ENCODE measurements at places on chromosomes 2 and 18. TPM values are rescaled to one million over a fixed set of nuclear protein-coding genes. Genes with fewer than 3 reads are reported as not detected.

Gene GPBAR1
- total RNA-seq, result 9.7 TPM

Gene ERCC3
- 65.8 TPM for total RNA-seq

Gene CYP1B1
- total RNA-seq, result 1.1 TPM

Gene VRK2
- total RNA-seq, result 22.7 TPM

Gene TRMT61B
- total RNA-seq, result 22.6 TPM

Gene FOXI3
- 0.57 TPM for total RNA-seq

Gene DIPK1C
- not detected for total RNA-seq

Gene CD8B2
- total RNA-seq, result not detected

Gene RNF152
- 32.0 TPM for total RNA-seq

Gene TPO
- not detected for total RNA-seq

DNA sequence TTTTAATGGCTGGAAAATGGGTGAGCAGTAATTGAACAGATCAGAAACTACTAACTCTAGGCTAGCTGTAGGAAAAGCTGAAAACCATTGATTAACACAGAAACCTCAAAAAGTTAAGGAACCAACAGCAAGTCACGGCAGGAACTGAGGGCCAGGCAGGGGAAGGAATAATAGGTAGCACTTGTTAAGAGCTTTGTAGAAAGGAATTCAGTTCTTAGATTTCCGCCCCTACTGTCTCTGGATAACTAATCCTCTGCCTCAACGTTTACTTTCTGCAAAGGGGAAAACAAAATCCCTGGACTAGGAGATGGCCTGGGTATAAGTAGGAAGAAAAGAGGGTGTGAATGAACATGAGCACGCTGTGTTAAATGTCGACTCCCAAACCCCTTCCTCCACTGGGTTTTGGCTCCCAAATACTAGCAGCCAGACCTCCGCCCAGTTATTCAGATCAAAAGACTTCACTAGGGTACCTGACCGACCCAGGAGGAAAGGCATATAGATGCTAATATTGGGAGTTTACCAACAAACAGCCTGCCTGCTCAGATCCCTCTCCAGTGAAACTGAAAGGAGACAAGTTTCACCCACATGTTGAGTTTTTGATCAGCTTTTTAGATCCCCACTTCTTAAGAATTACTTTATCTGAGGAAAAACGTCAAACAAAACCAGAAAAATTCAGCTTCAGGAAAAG, 12.4 kb downstream of the SMAD2 start:
- H3K36me3 ChIP-seq, result peaks cover 1% of the 10 kb centered on the region
- H3K27ac ChIP-seq, result peak overlapping the region; percentile 50
- no peak overlapping the region for H3K4me3 ChIP-seq
- DNase-seq, result no peak
- peaks cover 57% of the 10 kb centered on the region for H3K4me1 ChIP-seq

- H3K27me3 ChIP-seq, result no peaks in the 10 kb centered on the region
- DNase-seq, result no peak
- H3K36me3 ChIP-seq, result peaks cover 14% of the 10 kb centered on the region
- no peak overlapping the region for H3K4me3 ChIP-seq
- peak overlapping the region; percentile 27 for H3K27ac ChIP-seq
Measured at GRCh38 chr18:76445275-76445674, 49.8 kb downstream of the ZNF516 start.

DNA sequence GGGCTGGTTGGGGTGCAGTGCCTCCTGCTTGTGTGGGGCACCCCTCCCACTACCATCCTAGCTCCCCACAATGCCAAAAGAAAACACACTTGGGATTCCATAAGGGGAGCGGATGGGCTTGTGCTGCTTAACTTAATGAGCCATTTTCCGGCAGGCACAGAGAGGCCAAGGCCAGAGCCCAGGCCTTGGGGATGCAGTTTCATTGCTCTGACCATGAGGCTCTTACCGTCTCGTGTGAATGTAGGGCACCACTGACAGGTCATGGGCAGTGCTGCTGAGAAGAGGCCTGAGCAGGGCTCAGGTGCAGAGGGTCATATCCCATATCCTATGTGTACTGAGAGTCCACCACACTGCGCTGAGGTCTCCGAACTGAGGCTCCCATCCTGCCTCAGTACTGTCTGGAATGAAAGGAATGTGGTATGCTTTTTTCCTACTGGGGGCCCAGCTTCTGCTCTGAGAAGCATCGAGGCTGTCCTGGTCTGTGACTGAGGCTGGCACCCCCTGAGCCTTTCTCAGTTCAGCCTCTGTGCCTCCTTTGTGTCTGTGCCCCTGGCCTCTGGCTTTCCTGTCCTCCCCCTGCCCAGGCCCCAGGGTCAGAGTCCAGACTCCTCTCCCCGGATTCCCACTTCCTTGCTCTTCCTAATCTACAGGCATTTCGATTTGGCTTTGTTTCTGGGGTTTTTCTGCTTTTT, 45.2 kb upstream of the MAPRE3 start:
- peaks cover 12% of the 10 kb centered on the region for H3K4me1 ChIP-seq
- no peaks in the 10 kb centered on the region for H3K27me3 ChIP-seq
- H3K4me3 ChIP-seq, result no peak overlapping the region
- peaks cover 6% of the 10 kb centered on the region for H3K36me3 ChIP-seq
- DNase-seq, result no peak
- H3K27ac ChIP-seq, result peak overlapping the region; percentile 91

GRCh38 chr2:127527001-127527804, 914 bp upstream of the IWS1 start:
- H3K4me3 ChIP-seq, result peak overlapping the region; percentile 87
- peaks cover 18% of the 10 kb centered on the region for H3K4me1 ChIP-seq
- peaks cover 3% of the 10 kb centered on the region for H3K36me3 ChIP-seq

GRCh38 chr2:222301053-222301795, 2.4 kb upstream of the PAX3 start:
- peak overlapping the region; percentile 50 for H3K27ac ChIP-seq
- H3K27me3 ChIP-seq, result peaks cover 100% of the 10 kb centered on the region
- no peak for DNase-seq
- H3K4me3 ChIP-seq, result no peak overlapping the region
- H3K36me3 ChIP-seq, result peaks cover 2% of the 10 kb centered on the region

GRCh38 chr18:615773-616172, 19.0 kb downstream of the CLUL1 start:
- no peak overlapping the region for H3K27ac ChIP-seq
- no peaks in the 10 kb centered on the region for H3K4me1 ChIP-seq
- peaks cover 3% of the 10 kb centered on the region for H3K27me3 ChIP-seq
- H3K36me3 ChIP-seq, result no peaks in the 10 kb centered on the region
- H3K4me3 ChIP-seq, result no peak overlapping the region

- H3K4me3 ChIP-seq, result peak overlapping the region; percentile 88
- H3K4me1 ChIP-seq, result peaks cover 22% of the 10 kb centered on the region
- DNase-seq, result no peak
- H3K27ac ChIP-seq, result peak overlapping the region; percentile 98
- H3K27me3 ChIP-seq, result no peaks in the 10 kb centered on the region
- no peaks in the 10 kb centered on the region for H3K36me3 ChIP-seq
Measured at GRCh38 chr2:58429014-58429875, 188.1 kb upstream of the FANCL start.

DNA sequence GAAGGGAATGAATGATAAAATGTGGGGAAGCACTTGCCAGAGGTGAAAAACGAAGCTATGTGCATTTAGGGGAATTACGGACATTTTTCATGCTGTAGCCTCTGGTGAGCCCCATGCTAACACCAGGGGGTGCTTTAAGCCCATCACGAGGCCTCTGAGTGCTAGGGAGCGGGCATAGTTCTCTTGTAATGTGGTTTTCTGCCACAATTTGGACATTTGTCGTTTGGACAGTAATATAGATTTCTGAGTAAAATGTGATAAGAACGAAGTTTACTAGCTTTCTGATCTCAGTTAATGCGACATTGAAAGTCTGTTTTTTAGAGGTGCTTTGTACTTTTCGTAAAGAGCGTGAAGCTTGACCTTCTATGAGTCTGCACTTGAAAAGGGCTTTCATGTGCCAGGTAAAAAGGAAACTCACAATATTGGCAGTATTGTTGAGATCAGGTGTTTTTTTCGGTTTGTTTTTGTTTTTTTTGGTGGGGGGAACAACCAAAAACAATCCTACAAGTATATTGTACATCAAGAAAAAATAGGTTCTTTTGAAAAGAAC, 50.6 kb downstream of the TRAF3IP1 start:
- H3K27me3 ChIP-seq, result no peaks in the 10 kb centered on the region
- H3K36me3 ChIP-seq, result peaks cover 19% of the 10 kb centered on the region
- H3K27ac ChIP-seq, result no peak overlapping the region
- DNase-seq, result peak; percentile 39

DNA sequence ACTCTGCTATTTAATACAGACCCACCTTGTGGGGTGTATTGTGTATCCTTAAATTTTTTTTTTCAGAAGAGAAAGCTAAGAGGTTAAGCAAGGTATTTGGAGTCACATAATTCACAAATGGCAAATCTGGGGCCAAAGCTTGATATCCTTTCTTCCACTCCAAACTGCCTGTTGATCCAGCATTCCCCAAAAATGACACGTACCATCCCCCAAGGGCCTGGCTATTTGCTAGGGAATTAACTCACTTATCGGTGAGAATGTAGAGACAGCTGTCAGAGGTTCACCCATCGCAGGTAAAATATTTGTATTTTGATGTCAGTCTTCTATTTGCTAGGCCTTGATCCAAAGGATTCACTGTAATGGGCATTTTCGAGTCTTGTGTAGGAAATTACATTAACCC, 103.6 kb upstream of the FZD7 start:
- H3K27me3 ChIP-seq, result peaks cover 15% of the 10 kb centered on the region
- H3K27ac ChIP-seq, result no peak overlapping the region
- H3K4me3 ChIP-seq, result no peak overlapping the region
- no peak for DNase-seq

- DNase-seq, result peak; percentile 76
- H3K27me3 ChIP-seq, result peaks cover 72% of the 10 kb centered on the region
- H3K36me3 ChIP-seq, result no peaks in the 10 kb centered on the region
- peaks cover 3% of the 10 kb centered on the region for H3K4me1 ChIP-seq
- H3K27ac ChIP-seq, result peak within 1 kb of the TSS; percentile 82
Measured at GRCh38 chr18:36187193-36187825, at the start of gene MOCOS. Gene MOCOS (plus strand): TSS chr18:36187497. CDS start chr18:36187540, 43 bp downstream.

DNA sequence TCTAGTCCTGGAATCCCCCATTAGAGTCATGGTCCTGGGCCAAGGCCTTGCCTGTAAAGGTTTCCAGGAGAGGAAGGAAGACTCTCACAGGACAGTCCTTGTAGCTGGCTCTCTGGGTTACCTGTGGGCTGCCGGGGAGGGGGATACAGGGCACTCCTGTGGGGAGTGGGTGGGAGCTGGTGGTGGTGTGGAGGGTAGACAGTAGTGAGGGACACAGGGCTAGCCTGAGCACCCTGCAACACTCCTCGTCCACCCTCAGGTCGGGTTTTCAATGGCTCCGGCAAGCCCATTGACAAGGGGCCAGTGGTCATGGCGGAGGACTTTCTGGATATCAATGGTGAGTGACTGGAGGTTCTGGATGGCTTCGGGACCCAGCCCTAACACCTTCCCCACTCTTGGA, 19.7 kb upstream of the ANKRD53 start:
- H3K4me3 ChIP-seq, result no peak overlapping the region
- H3K27me3 ChIP-seq, result peaks cover 70% of the 10 kb centered on the region
- no peak for DNase-seq
- H3K36me3 ChIP-seq, result no peaks in the 10 kb centered on the region
- H3K27ac ChIP-seq, result no peak overlapping the region
- peaks cover 5% of the 10 kb centered on the region for H3K4me1 ChIP-seq

DNA sequence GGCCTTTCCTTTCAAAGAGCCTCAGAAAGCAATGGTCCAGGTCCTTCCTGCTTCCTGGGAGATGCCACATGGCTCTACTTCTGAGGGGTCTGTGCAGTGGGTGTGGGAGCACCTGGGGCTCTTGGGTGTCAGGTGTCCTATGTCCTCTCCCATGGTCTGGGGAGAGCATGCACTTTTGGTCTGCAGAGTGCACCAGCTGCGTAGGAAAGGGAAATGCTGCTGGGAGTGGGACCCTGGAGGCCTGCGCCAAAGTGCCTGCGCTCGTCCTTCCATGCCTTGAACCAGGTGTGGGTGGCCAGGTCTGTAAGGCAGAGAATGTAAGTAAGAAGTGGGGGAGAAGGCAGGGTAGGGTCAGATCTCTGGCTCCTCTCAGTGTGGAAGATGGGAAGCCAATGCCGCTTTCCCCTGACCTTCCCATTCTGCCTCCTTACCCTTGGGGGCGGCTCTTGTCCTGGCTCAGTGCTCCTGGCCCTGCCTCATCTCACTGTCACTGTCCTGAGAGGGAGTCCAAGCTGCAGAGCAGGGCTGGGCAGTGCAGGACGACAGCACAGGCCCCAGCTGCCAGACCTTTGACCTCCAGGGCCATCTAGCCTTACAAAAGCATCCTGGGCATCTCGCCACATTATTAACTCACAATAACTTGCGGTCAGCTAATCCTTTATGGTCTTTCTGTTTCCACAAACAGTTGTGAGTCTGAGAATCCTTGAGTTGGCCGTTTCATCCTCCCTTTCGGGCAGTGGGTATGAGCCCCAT, 6.6 kb upstream of the PROM2 start:
- H3K27me3 ChIP-seq, result no peaks in the 10 kb centered on the region
- peak; percentile 2 for DNase-seq
- no peaks in the 10 kb centered on the region for H3K4me1 ChIP-seq

DNA sequence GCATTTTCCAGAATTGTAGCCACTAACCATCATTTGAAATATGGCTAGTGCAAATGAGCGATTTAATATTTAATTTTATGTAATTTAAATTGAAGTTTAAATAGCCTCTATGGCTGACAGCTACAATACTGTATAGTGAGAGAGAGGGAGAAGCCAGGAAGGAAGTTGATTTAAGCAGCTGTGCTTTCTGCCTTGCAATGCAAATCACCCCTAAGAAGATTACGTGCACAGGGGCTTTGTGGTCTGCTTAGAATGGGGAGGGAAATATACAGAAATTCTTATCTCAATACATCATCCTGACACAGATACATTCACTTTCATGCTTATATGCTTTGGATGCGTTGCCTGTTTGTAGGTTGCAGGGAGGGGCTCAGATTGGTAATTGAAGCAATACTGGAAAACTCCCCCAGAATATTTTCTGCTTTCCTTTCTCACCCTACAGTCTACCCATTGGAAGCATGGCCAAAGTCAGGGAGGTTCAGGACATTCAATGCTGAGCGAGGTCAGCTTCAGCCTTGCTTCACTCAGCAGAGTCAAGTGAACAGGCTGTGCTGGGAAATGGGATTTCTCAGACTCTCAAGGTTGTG, 674.0 kb downstream of the CNTNAP5 start:
- H3K4me1 ChIP-seq, result no peaks in the 10 kb centered on the region
- no peak overlapping the region for H3K4me3 ChIP-seq
- no peaks in the 10 kb centered on the region for H3K27me3 ChIP-seq
- no peaks in the 10 kb centered on the region for H3K36me3 ChIP-seq
- no peak for DNase-seq

DNA sequence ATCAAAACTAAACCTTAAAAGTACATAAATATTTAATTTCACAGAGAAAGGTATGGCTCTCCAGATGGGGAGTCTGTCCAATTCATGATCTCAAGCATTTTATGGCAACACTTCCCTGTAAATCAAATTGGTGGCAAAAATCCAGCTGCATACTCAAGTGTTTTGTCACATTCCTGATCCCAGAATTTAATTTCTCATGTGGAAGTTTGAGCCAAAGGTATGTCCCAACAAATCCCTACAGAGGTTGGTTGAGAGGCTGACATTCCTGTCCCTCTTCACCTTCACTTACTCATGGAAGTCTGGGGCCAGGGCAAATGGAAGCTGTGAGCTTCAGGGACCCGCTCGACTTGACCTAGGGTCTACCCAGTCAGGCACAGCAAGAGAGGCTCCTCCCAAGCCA, 17.7 kb downstream of the KLF7 start:
- H3K4me3 ChIP-seq, result no peak overlapping the region
- H3K27me3 ChIP-seq, result no peaks in the 10 kb centered on the region
- peaks cover 17% of the 10 kb centered on the region for H3K4me1 ChIP-seq
- no peak overlapping the region for H3K27ac ChIP-seq
- no peak for DNase-seq
- H3K36me3 ChIP-seq, result peaks cover 7% of the 10 kb centered on the region

GRCh38 chr2:196074631-196075030, 6.0 kb upstream of the DNAH7 start:
- no peak for DNase-seq
- H3K36me3 ChIP-seq, result no peaks in the 10 kb centered on the region
- no peaks in the 10 kb centered on the region for H3K27me3 ChIP-seq

All from progenitor cell of endocrine pancreas (in vitro differentiated cells).